ENCODE measurements at places on chromosomes 4 and X.

DNA sequence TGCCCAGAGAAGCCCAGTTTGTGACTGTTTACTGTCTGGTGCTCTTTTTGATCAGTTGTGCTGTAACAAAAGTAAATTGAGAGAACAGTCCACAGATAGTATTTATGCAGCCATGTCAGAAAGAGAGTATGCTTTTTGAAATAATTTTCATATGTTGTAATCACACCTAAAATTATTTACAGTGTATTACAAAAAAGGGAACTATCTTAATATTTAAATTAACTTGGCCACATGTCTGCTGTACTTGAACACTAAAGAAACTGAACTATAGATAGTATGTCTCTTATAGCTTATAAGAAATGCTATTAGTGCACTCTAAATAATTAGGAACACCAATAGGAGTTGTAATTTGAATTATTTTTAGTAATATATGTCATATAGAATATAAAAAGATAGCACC is 30.2 kb downstream of the KIAA0232 start:
- no peak for DNase-seq

DNA sequence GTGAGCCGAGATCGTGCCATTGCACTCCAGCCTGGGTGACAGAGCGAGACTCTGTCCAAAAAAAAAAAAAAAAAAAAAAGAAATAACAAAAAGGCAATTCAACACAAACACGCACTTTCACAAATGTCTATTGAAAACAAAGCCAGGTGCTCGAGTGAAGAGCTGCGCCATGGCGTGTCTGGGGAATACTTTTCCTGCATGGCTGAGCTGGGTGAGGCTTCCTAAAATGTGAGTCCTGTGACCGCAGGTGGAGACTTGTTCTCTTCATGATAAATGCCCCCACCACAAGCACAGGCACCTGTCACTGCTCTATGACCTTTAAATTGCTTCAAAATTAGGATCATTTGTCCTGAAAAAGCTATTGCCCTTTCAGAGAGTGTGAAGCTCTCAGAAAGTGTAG is 4.0 kb upstream of the ABLIM2 start:
- DNase-seq, result no peak

GRCh38 chrX:153492543-153492942 is 2.2 kb upstream of the BGN start:
- DNase-seq, result no peak

- no peak for DNase-seq
Measured at GRCh38 chr4:44326741-44327140, 121.9 kb downstream of the KCTD8 start.

DNA sequence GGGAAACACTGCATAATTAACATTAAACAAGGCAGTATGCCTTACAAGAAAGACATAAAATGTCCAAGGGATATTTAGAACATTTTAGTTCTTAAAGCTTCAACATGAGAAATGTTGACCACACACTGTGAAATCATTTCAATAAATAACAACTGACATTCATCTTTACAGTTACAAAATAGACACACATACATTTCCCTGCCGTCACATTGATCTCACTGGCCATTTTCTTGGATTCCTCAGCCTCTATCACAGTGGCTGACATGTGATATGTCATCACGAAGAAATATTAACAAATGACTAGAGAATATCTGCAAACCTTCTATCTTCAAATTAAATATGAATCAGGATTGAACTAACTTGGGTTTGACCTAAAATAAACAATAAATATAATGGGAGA is 1.9 kb downstream of the CXCL2 start:
- no peak for DNase-seq

GRCh38 chr4:119204916-119205315 is 7.6 kb upstream of the USP53 start:
- DNase-seq, result no peak

DNA sequence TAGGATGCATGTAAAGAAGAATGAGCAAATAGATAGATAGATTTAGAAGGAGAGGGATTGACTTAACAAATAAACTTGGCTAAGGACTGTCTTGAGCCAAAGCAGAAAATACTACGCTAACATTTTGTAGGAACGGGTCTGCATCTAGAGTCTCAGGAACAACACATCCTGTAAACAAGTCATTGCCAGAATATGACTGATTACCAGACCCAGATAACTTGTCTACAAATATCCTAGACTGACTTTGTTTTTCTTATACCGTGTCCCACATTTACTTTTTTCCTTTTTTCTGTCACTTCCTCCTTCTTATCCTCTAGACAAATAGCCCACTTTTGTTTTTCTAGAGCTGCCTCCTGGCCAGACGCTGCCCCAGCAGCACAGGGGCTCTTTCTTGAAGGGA is 393.6 kb downstream of the PDGFC start:
- no peak for DNase-seq

DNA sequence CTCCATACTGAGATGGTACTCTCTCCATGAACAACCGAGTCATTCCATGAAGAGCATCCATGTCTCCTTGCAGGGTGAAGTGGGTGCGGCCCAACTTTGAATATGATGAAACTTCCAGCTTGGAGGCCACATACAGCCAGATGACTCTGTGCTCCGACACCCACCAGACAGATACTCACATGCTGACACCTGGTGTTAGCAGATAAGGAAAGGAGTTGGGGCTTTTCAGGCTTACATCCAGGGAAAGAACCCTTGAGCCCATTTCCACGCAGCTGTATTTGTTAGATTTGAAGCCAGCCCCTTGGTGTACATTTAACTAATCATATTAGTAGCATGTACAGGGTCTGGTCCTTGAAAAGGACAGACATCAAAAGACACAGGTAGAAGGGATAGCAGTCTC is 62.1 kb upstream of the PRRG3 start:
- DNase-seq, result no peak

DNA sequence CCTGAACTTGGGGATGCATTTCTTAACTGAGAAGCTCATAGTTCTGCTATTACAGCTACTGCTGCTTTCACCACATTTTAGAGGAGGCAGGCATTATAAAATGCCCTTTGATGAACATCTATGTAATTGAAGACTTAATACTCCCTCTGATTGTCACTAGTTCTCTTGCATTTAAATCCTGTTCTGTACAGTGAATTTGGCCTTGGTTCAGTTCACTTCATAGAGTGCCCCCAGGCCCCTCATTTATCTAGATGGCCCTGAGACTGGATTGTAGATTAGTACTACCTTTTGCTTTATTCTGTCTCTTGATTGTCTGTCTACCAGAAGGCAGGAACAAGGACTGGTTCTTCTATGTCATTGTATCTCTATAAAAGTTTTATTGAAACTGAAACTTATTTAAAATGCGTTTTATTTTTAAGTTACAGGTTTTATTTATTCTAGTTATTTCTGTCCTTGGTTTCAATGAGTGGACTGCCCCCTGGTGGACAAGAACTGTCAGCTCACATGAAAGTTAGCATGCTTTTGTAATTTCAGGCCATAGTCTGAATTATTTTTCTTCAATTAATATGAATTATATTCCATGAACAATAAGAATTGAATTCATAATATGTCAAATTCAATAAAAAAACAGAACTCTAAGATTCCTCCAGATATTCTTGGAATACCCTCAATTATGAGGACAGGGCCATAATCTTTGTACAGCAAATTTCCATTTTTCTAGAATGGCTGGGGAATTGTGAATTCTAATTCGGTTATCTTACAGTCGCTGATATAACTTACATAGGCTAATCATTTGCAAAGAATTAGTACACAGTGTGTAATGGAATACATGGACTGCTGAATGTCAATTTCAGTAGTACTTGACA is 47.2 kb upstream of the TMEM33 start:
- no peak for DNase-seq

DNA sequence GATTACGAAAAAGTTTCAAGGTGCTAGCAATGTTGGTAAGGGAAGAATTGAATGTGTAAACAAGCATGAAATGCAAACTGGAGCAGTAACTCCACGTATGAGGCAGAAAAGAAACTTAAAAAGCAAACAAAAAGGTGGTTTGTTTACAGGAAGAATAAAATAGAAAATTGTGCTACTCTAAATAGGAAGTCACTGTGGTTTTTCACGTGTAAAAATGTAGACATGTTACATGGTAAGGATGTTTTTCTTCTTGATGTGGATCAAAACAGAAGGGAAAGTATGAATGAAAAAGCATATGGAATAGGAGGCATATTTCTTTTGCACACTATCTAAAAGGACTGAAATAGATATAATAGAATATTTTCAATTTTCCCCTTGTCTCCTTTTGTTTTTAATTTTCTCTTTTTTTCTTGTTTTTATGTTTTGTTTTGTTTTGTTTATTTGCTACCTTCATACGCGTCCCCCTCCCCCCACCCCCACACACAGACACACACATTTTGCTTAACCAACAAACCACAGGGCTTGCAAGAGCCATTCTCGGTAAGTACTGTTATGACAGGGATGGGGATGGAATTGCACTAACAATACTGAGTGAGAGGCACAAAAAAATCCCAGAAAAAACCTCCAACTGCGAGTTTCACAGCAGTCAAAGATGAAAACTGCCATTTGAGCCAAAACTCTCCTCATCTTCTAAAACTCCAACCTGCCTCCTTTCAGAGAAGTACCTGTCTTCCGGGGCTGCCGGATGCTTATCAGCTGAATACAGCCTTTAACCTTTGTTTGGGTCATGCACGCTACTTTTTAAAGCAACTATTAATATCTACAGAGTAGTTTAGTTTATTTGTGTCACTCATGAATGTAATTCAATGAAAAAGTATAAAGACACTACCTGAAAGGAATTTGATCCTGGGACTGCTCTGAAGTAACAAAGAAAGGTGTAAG is 135.8 kb downstream of the IL15 start:
- no peak for DNase-seq

GRCh38 chr4:54231768-54232688 is 2.9 kb downstream of the PDGFRA start:
- no peak for DNase-seq

DNA sequence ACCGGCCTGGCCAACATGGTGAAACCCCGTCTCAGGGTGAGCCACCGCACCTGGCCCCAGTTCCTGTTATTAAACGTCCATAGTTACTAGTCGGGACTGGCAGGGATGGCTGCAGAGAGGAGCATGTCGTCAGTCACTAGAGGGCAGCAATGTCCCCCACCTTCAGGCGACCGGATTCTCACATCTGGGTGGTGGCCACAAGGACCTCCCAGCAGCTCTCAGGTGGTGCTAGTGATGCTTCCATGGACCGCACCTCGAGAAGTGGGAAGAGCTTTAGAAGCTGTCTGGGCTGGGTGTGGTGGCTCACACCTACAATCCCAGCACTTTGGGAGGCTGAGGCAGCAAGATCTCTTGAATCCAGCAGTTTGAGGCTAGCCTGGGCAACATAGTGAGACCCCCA is 13.3 kb upstream of the IL3RA start:
- peak; percentile 30 for DNase-seq

DNA sequence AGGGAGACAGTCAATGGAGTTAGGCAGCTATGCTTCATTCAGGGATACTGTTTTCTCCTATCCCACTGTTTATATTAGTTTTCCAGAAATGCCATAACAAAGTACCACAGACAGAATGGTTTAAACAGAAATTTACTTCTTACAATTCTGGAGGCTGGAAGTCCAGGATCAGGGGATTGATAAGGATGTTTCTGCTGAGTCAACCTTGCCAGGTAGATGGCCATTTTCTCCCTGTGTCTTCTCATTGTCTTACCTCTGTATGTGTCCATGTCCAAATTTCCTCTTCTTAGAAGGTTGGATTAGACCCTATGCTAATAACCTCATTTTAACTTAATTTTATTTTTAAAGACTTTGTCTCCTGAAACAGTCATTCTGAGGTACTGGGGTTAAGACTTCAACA is 20.5 kb upstream of the EPGN start:
- no peak for DNase-seq

DNA sequence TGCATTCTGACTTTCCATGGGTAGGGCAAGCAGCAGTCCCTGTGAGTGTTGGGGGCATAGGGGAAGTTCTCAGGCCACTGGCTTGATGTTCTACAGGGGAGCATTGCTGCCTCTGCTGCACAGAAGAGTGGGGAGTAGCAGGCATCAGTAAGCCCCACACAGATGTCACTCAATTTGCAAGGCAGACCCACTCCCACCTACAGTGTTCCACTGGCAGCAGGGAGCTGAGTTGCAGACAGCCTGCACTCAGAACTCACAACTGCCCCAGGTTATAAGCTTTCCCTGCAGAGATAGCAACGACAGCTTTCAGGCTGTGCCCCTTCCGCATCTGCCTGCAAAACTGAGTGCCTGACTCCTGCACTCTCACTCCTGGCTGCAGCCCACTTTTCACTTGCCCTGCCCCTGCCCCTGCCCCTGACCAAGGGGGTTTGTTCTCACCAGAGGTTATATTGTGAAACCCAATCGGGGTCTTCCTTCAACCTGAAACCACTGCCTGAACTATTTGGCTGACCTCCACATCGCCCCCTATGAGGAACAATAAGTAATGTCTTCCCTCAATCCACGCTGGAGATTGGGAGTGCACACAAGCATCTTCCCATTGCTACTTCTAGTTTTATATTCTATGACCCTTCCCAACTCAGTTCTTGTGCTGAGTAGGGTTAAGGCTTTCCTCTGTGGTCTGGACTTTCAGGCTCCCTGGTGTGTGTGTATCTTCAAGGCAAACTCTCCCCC is 227.4 kb upstream of the CXorf51B start:
- DNase-seq, result no peak

DNA sequence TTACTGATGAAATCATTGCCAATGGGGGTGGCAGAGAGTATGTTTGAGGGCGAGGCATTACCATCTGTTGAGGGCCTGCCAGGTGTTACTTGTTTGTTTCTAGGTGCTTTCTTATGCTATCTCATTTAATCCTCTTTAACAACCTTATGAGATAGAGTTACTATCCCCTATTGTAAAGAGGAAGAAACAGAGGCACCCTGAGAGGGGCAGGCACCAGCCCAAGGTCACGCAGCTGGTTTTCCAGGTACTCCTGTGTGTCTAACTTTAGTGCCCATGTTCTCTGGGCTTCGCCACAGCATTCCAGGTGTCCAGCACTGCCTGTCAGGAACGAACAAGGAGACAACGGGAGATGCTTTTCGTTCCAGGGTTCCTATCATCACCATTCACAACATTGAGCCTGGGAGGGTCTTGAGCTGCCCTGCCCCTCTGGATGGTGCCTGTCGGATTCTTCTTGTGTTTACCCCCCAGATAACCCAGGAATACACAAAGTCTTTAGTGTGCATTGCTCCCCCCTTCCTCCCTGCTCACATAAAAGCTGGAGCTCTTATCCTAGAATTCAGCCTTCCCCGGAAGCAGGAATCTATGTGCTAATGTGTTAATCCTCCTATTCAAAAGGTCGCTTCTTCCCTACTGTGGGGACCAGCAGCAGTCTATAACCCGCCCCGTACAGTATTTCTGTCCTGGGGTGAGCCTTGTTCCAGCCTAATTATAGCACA is 24.9 kb upstream of the GPC4 start:
- no peak for DNase-seq

GRCh38 chrX:614136-614535 is 16.5 kb upstream of the SHOX start:
- no peak for DNase-seq

- DNase-seq, result no peak
Measured at GRCh38 chr4:8649631-8650361, 57.2 kb downstream of the CPZ start.

DNA sequence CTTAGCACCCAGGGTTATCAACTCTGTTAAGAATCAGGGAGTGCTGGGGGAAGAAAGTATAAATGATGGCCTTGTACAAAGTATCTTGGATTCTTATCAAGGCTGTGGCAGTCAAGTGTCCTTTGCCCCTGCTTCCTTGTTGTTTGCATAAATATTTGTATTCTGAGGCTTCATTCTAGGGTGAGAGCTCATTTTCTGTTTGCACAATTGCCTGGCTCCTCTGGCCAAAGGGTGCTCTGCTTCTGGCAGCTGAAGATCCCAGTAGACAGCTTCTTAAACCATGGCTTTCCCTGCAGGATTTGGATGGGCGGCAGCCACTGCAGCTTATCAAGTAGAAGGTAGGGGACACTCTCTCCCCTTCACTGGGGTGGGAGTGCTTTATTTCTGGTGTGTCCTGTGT is at the start of gene GBA3:
Gene GBA3, plus strand, starts transcription at position 202 of the 400 bp plus-strand sequence.
- no peak for DNase-seq

- DNase-seq, result no peak
Measured at GRCh38 chrX:2782171-2782570, 30.3 kb downstream of the XG start.

Data from activated CD4-positive, alpha-beta T cell treated with anti-CD3 and anti-CD28 coated beads for 1 hour (primary cell).